ENCODE measurements at places on chromosomes 12 and 14.

- no peak for DNase-seq
These were observed 6.7 kb upstream of the KRT86 start for GRCh38 chr12:52267699-52268098.

DNA sequence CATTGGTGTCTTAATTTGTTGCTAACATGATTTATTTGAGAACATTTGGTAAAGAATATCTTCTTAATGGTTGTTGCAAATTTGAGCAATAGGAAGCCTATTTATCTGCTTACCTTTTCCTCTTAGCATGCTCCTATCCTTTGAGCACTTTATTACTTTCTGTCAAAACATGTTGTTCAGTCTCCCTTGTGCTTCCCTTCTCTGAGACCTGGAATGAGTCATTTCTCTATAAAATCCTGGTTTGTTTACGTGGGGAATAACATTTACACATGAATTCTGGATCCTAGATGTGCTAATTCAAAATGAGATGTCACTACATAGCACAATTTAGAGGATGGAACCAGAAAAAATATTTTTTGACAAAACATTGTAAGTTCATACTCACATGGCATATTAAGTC lies 844.0 kb upstream of the LRFN5 start:
- DNase-seq, result no peak

DNA sequence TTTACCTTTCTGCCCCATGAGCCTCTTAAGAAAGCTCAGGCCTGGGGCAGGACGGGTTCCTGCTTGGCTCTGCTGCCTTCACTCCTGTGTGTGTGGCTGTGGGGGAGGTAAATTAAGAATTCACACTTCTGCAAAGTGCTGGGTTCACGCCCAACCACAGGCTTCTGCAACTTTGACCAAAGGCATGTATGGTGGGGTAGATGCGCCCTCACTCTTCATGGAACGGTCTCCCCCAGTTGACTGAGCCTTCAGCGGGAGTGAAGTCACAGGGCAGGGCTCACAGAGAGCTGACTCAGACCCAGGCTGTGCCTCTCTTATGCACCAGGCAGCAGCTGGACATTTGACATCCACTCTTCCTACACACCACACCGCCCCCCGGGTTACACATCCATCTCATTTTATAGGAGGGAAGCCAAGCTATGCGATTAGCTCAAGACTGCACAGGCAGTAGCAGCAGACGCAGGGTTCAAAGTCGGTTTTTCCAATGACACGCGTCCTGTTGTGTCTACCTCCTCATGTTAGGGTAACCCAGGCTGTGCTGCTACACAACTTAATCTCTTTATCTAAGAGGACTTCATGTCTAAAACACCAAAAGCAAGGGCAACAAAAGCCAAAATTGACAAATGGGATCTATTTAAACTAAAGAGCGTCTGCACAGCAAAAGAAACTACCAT lies 15.4 kb upstream of the BCL11B start:
- DNase-seq, result no peak

DNA sequence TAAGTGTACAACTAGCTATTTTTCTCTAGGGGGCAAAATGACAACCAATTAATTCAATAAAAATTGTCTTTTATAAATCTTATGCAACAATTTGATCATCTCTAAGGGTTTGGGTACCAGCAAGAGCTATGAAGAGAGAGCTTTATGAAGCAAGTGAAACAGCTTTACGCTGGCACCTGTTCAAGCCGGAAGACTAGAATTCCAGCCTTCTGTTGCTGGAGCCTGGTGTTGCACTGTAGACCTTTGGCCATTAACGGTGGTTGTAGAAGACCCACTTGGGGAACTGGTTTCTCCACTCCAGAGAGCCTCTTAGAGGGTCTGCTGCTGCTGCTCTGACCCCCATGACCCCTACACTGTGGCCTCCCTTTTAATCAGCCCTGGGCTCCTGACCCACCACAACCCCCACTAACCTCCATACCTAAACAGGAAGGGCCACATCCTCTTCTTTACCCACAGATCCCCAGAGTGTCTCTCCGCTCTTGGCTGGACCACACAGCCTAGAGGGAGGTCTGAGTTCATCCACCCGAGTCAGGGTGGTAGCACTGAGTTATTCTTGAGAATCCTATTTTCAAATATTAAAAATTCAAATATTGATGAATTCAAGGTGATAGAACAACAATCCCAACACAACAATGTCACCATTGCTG lies 54.6 kb upstream of the STON2 start:
- DNase-seq, result no peak

DNA sequence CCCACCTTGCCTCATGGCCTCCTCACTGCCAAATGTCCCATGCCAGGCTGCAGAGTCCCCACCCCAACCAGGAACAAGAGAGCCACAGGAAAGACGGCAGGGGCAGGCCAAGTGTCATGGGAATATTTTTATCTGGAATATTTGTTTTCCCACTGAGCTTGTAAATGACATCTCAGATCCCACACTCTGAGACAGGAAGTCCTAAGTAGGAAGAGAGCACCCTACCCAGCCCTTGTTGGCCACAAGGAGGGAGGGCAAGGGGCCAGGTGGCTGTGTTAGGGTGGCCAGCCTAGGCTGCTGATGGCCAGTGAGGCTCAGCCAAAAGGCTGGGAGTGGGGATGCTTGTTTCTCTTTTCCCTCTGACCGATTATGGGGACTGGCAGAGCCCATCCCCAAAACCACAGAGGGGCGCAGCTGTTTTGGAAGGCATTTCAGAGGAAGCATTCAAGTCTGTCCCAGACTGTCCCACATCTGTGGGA lies 7.7 kb upstream of the MEG3 start:
- no peak for DNase-seq

GRCh38 chr14:73995977-73996378 lies 23.1 kb downstream of the ENTPD5 start:
- no peak for DNase-seq

GRCh38 chr12:123057513-123058265 lies 77.2 kb downstream of the ARL6IP4 start:
- no peak for DNase-seq

GRCh38 chr14:70921669-70922068 lies 14.4 kb downstream of the PCNX1 start:
- no peak for DNase-seq

DNA sequence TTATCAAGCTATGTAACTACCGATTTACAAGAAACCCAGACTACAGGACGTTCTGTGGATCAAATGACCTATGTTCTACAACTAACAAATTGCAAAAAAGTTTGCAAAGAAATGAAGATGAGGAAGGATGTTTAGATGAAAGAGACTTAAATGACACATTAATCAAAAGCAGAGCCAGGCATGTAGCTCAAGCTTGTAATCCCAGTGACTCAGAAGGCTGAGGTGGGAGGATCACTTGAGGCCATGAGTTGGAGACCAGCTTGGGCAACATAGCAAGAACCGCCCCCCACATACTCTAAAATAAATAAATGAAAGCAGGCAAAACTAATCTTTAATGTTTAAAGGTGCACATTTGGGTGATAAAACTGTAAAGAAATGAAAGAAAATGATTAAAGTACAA lies 331.9 kb downstream of the BTG1 start:
- peak; percentile 17 for DNase-seq

DNA sequence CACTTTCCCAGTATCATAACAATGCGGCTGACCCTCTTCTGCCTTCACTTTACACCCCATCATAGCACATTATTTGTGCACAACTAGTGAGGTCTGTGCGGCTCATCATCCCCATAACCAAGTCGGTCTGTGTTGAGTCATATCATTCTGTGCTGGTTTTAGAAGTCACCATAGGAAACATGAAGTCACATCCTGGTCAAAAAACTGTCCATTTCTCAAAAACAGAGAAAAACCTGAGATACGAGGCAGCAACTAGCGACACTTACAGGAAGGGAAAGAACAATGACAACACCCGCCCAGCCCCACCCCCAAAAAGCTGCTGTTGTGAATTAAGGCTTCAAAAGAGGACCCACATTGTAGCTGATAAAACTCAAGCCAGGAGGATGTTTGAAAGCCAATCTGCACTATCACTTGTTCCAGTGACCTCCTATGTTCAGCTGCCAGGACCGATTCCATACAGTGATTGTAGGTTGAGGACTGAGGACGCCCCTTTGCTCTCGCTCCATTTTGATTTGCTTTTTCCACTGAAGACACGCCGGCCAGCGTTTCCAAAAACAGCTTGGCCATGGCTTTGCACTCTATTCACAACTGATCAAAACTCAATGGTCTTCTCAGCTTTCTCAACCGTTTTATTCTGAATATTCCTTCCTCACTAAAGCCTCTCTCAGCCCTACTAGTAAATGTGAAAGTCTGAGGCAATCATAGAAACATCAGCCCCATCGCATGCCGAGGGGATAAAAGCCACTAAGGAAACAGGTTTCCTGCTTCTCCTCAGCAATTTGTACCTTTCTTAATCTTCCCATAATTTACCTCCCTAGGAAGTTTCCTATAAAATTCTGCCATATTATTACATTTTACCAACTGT lies 87.5 kb downstream of the DUSP16 start:
- DNase-seq, result no peak

DNA sequence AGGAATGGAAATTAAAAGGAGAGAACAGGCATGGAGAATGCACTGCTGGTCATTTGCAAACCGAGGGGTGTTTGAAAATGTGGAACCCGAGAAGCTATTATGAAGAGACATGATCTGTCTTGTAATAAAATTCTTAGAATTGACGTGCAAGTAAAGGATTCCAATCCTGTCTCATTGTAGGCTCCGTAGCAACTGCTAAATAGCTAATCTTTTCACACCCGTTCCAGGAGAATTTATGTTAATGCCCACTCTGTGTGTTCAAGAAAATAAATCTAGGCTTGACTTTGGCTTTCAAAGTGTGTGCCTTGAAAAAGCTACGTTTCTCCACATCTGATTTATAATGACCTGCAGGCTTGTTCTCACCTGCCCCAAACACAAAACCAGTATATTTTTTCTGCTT lies 380.9 kb downstream of the GLT1D1 start:
- no peak for DNase-seq

GRCh38 chr14:104580961-104581360 lies 1.4 kb downstream of the C14orf180 start:
- DNase-seq, result no peak

- DNase-seq, result no peak
These were observed 602.1 kb upstream of the TMEM132C start for GRCh38 chr12:127664901-127665300.

DNA sequence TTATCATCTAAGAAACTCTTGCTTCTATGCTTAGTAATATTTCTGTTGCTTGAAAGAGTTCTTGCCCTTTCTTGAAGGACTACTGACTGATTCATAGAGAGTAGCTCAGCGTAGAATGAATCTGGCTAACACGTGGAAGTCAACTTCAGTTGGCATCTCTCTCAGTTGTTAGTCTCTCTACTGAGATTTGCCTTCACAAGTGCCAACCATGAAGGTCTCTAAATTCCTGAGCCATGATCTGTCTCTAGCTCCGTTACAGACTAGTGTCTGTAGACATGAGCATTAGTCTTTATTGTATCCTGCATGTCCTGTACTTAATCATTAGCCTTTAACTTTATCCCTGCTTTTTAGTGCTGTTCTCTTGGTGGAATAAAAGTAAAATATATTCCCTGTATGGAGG lies 19.1 kb upstream of the ALX1 start:
- no peak for DNase-seq

- peak; percentile 71 for DNase-seq
These were observed 195.8 kb downstream of the FOXN3 start for GRCh38 chr14:89221109-89221810.

All from stromal cell of bone marrow (primary cell).